NCI-H345 (cell line): ENCODE measurements at places on chromosomes 6 and 20.

GRCh38 chr6:158817728-158818580 is 1.2 kb downstream of the EZR start:
- DNase-seq = peak; percentile 85

DNA sequence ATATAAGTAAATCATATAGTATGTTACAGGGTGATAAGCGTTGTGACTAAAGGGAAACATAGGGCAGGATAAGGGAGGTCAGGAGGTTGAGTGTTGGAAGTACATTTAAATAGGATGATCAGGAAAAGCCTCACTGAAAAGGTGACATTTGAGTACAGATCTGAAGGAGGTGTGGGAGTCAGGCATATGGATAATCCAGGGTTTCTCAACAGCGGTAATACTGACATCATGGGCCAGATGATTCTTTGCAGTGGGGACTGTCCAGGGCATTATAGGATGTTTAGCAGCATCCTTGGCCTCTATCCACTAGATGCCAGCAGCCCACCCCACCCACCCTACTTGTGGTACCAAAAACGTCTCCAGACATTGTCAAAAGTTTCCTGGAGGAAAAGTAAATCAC is 292.6 kb upstream of the PREP start:
- DNase-seq = peak; percentile 18

GRCh38 chr6:134288538-134289203 is 29.2 kb downstream of the SGK1 start:
- DNase-seq = no peak

GRCh38 chr6:90028995-90029635 is 134.8 kb downstream of the GJA10 start:
- no peak for DNase-seq

- no peak for DNase-seq
Observed at GRCh38 chr6:40413239-40413638, 173.9 kb downstream of the LRFN2 start.

- DNase-seq = peak; percentile 86
Observed at GRCh38 chr6:109690373-109690736, 647 bp downstream of the AK9 start.

- DNase-seq = no peak
Observed at GRCh38 chr6:37966801-37967200, 147.3 kb downstream of the ZFAND3 start.

DNA sequence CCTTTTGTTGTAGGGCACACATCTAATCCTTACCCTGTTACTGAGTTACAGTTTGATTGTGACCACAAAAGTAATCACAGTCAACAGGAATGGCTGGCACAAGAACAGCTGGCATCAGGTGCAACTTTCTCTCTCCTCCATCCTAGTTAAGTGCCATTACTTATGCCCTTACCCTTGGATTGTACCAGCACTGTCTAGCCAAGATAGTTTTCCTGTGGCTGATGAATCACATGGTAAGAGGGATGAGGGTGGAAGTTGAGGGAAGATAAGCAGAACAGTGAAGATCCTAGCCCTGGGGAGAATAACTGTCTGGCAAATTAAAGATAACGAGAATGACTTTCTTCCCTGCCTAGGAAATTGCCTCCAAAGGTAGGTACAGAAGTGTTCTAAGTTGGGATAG is 42.0 kb downstream of the RNF217 start:
- no peak for DNase-seq

GRCh38 chr6:15952231-15953151 is 176.4 kb upstream of the MYLIP start:
- no peak for DNase-seq

- no peak for DNase-seq
Observed at GRCh38 chr6:20511852-20512251, 22.4 kb upstream of the CDKAL1 start.

DNA sequence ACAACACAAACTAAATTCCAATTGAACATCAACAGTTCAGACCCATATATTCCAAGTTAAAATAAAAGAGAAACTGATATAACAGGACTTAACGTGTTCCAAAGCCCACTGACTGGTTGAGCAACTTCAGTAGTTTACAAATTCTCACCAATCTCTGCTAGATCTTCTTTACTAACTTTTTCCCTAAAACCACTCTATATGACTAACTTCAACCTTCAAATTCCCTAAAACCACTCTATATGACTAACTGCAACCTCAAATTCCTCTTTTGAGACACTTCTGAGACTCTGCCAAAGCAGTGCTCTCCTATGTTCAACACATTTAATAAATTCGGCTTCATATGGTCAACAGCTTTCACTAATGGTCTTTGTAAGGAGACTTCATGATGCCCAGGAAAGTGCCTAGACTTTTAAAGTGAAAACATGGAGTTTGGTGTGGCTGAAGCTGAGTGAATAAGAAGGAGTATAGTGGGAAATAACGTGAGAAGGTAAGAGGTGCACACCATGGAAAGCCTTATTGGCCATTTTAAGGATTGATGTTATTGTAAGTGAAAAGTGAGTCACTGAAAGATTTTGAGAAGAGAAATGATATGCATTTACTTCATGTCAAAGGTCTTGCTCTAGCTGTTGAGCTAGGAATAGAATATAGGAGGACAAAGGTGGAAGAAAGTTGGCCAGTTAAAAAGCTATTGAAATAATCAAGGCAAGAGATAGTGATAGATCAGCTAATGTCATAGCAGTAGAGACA is 134.0 kb upstream of the HCRTR2 start:
- DNase-seq = no peak

DNA sequence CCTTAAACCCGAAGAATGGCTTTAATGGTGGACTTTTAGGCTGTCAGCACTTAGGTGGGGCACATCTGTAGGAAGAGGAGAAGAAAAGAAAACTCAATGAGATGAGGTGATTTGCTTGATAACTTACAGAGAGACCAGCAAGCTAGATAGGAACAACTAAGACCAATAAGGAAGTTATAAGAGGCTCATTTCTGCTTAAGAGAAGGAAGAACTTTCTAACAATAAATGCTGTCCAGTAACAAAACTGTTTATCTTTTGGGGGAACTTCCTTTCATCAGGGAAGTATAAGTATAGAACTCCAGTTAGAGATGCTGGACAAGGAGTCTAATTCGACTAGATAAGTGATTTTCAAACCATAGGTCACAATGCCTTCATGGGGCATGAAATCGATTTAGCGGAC is 107.2 kb upstream of the SIRPA start:
- no peak for DNase-seq

DNA sequence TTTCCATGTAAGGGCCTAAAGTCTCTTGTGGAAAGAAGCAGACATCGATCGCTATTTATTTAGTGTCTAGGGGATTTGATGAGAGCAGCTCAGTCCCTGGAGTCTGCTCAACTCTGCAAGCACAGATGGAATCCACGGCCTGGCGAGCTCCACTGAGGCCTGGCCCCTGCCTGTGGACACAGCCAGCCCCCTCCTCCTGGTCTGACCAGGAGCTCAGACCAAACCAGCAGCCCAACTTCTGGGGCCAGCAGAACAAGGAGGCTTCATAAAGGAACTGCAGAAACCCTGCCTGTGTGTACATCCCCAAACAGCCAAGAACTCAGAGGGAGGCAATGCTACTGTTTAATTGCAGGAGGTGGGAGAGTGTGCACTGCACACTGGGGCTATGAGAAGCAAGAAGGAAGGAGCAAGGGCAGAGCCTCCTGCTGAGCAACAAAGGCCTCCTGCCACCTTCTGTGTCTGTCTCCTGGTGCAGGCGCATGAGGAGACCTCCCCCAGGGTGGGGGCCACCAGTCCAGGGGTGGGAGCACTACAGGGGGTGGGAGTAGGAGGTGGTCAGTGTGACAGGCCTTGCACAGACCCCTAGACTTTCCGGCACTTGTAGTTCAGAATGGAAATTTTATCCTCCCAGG is 3.8 kb downstream of the CST5 start:
- DNase-seq = no peak

DNA sequence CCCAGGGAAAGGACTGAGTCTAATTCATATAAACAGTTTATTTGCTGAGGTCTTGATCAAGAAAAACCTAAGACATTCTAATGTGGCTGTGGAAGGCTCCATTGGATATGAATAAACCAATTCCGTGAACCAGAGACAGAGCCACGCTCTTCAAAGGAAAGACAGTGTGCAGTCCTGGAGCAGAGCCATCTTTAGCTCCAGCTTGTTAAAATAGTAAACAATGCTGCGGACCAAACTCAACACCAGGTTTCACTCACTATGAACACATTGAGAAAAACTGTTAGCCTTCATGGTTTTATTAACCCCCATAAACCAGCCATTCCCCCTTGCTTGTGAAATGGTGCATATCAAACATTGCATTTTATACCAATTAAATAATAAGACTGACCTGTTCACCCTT is 61.9 kb downstream of the COL9A1 start:
- peak; percentile 73 for DNase-seq

GRCh38 chr6:167479901-167480648 is 155.2 kb downstream of the TTLL2 start:
- no peak for DNase-seq

GRCh38 chr6:43101497-43101896 is 25.4 kb downstream of the PTK7 start:
- no peak for DNase-seq

- DNase-seq = no peak
Observed at GRCh38 chr6:101937108-101937507, 543.6 kb downstream of the GRIK2 start.

- no peak for DNase-seq
Observed at GRCh38 chr6:37838219-37838921, 18.8 kb downstream of the ZFAND3 start.

GRCh38 chr6:14876778-14877613 is 368.9 kb upstream of the JARID2 start:
- DNase-seq = no peak

- DNase-seq = no peak
Observed at GRCh38 chr20:57900226-57900905, 190.6 kb upstream of the PMEPA1 start.

GRCh38 chr6:11204005-11204399 is 28.5 kb downstream of the NEDD9 start:
- no peak for DNase-seq

DNA sequence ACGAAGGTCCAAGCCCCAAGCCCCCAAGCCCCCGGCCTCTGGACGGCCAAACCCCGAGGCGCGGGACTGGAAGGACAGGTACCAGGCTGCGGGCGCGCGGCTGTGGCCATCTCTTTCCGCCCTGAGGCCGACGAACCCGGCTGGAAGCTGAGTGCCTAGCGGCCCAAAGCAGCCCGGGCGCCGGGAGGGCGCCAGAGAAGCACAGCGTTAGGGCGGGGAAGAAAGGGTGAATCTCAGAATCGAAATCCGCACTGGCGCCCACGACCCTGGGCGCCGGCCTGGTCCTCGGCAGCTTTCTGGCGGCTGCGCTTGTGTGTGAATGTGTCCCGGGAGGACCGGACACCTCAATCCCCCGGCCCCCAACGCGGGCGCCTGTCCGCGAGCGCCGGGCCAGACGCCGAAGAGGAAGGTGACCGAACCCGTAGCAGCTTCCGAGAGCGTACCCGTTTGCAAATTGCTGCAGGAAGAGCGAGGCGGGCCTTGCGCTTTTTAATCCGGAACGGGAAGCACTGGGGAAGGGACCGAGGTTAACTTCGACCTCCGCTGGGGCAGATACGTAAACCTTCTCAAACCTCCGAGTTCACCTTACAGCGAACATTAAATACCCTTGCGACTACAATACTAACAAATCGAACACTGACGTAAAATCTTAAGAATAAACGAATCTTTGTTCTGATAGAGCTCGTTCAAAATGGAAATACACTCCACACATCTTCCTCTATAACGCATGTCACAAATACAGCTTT is 2.9 kb downstream of the NRN1 start:
- no peak for DNase-seq

GRCh38 chr6:43570876-43571441 is 4.9 kb downstream of the XPO5 start:
- no peak for DNase-seq

GRCh38 chr6:142907544-142907943 is 37.4 kb downstream of the HIVEP2 start:
- DNase-seq = no peak

- DNase-seq = no peak
Observed at GRCh38 chr6:128882991-128883611, at the start of gene LAMA2. TSS of gene LAMA2 (plus strand) at chr6:128883138. CDS start at chr6:128883246, 108 bp downstream.

GRCh38 chr6:31116661-31117385 is 2.2 kb downstream of the PSORS1C1 start:
- DNase-seq = no peak

- no peak for DNase-seq
Observed at GRCh38 chr6:149593408-149593807, 27.2 kb downstream of the GINM1 start.

- no peak for DNase-seq
Observed at GRCh38 chr20:61744691-61745396, 320.8 kb downstream of the TAF4 start.

DNA sequence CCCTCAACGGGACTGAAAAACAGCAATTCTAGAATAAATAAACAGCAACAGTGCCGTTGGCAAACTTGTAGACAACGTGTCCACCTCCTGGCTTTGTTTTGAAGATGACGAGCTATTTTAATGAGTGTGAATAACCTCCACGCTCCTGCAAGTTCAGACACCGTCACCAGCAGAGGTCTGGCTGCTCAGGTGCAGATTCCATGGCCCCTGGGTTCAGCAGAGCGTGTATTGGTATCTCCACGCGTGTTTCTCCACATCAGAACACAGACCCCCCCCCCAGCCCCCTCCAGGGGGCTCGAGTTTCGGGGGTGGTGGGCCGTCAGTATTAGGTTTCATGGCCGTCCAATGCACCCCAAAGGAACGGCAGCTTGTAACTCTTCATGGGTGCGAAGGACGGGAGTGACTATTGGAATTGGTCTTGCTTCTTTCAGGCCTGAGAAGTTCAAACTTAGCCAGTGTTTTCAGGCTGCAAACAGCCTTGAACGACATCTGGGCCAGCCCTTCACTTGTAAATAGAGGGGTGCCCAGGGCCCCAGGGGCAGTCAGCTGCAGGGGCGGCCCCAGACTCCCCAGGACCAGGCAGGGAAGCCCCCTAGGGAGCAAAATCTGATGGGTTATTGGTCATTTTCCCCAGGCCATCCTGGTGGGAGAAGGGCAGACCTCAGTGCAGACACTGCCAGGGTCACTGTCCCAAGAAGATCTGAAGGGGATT is 308.6 kb downstream of the TAF4 start:
- DNase-seq = no peak

DNA sequence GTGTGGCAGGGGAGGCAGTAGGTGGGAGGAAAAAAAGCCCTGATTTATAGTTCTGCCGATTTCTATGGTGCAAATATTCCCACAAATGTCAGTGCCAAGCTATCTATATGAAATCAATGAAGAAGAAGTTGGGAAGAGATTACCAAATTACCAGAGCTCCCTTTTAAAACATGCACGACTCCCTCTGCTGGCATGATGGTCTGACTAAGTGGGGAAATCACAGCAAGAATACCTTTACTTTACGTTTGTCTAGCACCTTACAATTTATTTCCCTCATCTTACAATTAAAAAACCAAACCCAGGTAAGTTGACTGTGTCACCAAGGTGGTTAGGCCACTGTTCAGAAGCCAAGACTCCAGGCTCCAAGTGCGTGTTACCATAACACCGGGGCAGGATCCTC is 55.6 kb downstream of the AGPAT4 start:
- DNase-seq = no peak

GRCh38 chr20:62302341-62303061 is at the start of gene ADRM1:
TSS of gene ADRM1 (plus strand) at chr20:62302997. CDS start at chr20:62303569, 572 bp downstream.
- DNase-seq = peak; percentile 99

DNA sequence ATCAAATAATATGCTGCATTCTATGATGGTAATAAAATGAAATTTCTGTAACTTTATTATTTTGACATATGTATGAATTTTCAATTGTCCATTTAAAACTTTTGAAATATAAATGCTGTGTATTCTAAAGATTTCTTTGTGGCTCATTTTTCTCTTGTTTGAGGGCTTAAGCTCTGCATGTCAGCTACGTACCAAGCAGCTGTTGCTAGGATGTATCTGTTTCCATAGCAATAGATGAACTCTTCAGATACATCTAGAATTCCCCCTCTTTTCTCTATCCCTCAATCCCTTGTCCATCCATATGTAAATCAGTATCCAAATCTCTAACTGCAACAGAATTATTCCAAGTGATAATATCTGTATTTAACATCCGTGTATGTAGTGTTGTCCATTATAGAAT is 76.5 kb upstream of the OPRM1 start:
- no peak for DNase-seq
